Caco-2 (cell line): ENCODE measurements at places on chromosomes 3 and 15.

DNA sequence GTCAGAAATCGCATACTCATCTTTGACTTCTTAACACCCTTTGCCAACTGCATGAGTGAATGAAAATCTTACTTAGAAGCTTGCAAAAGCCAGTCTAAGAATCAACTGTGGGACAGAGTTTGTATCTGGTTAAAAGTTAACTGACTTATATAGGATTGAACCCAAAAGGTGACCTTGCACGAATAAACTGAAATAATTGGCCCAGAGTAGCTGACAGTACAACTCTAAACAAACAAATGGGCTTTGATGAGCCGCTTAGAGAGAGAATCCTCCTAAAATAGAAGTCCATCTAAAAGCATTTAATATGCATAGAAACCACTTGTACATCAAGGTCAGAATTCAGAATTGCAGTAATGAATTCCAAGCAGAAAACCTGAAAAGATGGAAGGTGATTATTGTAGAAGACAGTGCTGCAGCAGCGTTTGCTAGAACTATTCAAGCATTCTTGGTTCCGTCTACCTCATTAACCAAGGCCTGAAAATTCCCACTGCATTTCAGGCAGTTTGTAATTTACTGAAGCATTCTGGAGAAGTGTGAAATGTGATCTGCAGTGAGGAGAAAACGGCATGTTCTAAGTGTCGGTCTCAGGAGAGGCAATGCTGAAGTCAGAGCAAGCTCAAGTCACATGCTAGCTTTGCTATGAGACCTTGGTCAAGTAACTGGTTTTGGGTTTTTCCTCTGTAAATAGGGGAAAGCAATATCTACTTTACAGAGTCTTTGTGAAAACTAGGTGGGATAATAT is 103.7 kb downstream of the CADPS start:
- DNase-seq, result no peak

DNA sequence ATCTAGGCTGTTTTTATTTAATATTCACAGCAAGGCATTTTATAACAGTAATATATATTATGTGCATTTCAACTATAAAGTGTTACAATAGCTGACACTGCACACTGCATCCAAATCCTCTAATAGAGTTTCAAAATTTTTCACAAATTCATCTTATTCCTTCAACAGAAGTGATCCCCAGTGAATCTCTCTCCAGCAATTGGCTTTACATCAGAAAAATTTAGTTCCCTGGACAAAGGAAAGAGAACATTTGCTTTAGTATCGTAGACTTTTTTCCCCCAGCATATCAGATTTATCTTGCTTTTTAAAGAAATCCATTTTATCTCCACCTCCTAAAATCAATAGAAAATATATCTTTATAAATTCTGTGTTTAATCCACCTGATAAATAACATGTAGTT is 868.6 kb downstream of the TBL1XR1 start:
- no peak for DNase-seq

DNA sequence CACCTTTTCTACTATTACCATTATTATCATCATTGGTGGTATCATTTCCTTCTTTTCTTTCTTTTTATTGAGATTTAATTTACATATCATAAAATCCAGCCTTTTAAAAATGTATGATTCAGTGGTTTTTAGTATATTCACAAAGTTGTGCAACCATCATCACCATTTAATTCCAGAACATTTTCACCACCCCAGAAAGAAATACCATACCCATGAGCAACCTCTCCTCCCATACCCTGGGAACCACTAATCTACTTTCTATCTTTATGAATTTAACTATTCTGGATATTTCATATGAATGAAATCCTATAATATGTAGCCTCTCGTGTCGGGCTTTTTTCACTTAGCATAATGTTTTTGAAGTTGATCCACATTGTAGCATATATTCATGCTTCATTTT is 29.1 kb downstream of the AAGAB start:
- DNase-seq, result no peak

GRCh38 chr3:191356631-191357439 is 26.5 kb upstream of the UTS2B start:
- DNase-seq, result no peak

DNA sequence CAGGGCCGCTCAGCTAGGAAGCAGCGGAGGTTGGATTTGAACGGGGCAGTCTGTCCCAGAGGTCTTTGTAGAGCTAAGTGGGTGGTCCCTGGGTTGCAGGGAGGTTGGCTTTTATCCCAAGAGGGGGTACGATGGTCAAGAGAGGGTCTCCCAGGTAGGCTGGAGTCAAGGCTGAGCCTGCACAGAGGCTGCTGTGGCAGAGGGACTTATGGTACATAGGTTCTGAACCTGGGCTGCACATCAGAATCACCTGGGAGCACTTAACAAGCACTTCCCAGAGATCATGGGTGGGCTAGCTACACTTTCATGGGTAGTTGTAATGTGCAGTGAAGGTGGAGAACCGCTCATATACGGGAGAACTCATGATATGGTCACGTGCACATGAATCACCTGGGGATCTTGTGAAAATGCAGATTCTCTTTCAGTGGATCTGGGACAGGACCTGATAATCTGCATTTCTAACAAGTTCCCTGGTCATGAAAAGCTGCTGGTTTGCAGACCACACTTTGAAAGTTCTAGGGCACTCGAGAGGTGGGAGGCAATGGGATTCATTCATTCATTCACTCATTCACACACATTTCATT is 2.9 kb upstream of the RASGRF1 start:
- DNase-seq, result no peak

GRCh38 chr3:25830373-25831280 is 40.7 kb downstream of the OXSM start:
- DNase-seq, result no peak

- no peak for DNase-seq
These were observed 215.0 kb upstream of the THBS1 start for GRCh38 chr15:39365873-39366272.

- DNase-seq, result peak; percentile 13
These were observed 61.1 kb upstream of the IQSEC1 start for GRCh38 chr3:13134166-13134878.

- peak; percentile 66 for DNase-seq
These were observed 6.6 kb downstream of the TIPARP start for GRCh38 chr3:156681002-156681401.

GRCh38 chr3:30826531-30826942 is 67.9 kb downstream of the GADL1 start:
- no peak for DNase-seq

- DNase-seq, result no peak
These were observed 11.3 kb upstream of the TRANK1 start for GRCh38 chr3:36956155-36956554.

DNA sequence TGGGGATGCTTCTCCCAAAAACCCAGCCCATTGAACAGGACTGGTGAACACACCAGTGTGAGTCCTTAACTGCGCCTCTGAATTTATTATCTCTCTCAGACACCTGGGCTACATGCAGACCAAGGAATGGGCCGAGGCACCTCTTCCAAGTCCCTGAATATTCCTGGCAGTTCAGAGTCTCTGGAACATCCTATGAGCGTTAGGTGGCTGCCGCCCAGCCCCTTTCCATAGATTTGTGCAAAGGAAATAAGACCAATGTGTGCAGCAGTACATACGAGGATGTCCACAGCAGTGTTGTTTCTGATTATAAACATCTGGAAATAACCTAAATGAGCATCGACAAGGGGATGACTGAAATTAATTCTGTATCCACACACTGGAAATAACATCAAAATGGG is 104.9 kb upstream of the RPL32 start:
- no peak for DNase-seq
